ENCODE measurements at places on chromosomes 11 and 22. TPM values are rescaled to one million over a fixed set of nuclear protein-coding genes. Genes with fewer than 3 reads are reported as not detected.

- DNase-seq, result no peak
These were observed 2.9 kb downstream of the AMBRA1 start for GRCh38 chr11:46590740-46591605.

- DNase-seq, result no peak
These were observed 46.8 kb downstream of the SCUBE1 start for GRCh38 chr22:43296276-43296902.

DNA sequence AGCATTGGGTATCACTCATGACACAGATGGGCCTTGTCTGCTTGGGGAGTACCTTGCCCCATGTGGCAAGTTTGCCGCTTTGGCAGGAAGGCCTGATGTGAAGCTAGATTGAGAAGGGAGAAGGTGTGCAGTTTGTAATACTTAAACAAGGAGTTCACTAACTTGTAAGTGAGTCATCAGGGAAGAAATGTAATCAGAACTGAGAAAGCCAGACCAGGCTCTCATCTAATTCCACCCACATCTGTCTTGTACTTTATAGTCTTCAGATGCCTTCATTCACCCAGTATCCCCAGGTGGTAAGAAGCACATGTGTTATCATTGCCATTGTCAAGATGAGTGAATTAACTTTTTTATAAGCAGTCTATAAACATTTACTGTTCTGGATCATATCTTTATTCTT is 116.0 kb upstream of the DDI1 start:
- peak; percentile 16 for DNase-seq

DNA sequence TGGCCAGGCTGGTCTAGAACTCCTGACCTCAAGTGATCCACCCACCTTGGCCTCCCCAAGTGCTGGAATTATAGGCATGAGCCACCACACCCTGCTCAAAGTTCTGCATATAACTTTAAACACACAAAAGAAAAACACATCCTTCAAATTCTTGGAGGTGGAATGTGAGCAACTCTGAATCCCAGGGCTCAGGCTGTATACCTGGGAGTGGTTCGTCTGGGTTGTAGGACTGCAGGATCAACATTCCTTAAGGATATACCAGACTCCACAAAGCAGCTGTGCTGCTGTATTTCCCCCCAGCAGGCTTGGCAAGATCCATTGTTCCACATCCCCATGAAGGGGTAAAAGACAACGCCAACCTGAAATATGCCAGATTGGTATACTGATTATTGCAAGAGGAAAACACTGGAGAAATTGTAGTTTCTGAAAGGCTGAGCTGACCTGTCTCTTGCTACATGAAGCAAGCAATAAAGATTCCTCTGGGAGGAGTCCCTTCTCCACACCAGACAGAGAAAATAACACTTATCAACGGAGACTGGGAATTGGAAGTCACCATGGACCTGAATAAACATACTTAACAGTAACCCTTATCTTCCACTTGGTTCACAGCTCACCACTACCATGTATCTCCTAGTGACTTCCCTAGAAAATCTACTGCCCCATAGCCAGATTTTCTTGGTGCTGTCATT is 12.2 kb upstream of the RPS3 start:
- DNase-seq, result no peak

DNA sequence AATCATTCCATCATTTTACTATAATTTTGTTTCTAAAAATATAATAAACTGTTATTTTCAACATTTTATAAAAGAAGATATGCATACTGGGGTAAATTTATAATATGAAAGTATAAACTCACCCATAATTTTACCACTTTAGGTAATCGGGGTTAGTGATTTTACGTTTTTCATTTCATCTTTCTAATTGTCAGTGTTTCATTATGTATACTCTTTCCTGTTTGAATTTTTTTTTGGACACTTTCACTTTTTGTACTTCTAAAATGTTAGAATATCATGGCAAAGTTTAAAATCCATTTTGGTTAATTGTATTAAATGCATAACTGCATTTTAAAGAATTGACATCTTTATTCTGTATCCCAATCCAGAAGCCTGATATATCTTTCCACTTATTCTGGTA is 115.8 kb downstream of the METTL15 start:
- DNase-seq, result no peak

Gene OR52N1
- not detected for total RNA-seq

Gene P2RX6
- not detected for total RNA-seq

Gene SERHL2
- 0.27 TPM for total RNA-seq
